Activated T-helper 1 cell treated with anti-CD3 and anti-CD28 coated beads, Interleukin-12 subunit alpha, Interleukin-12 subunit beta, Interleukin-2, Interleukin-4 antibody, amounts not matched to agents 30 ng/mL and 10 ng/mL and 1 ng/mL, durations not matched to agents 14 hours and 24 hours and 36 hours (primary cell): ENCODE measurements at places on chromosomes 4 and X.

DNA sequence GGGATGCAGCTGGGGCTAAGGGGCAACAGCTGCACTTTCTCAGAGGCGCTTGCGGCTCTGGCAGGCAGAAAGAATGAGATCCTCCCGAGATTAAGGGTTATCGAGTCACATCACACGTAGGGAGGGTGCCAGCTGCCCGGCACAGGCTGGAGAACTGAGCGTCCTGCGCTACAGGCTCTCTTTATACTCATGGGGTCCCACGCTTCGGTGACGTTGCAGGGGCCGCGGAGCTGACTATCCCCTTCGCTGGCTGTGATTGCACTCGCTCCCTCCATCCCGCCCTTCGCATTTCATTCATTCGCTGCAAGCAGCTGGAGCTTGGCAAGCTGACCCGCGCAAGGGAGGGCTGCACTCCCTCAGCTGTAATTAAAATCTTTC lies at the start of gene TACR3:
Gene TACR3, minus strand, starts transcription at position 156 of the 378 bp plus-strand sequence. CDS start 310 bp downstream, outside the sequence.
- DNase-seq = no peak

DNA sequence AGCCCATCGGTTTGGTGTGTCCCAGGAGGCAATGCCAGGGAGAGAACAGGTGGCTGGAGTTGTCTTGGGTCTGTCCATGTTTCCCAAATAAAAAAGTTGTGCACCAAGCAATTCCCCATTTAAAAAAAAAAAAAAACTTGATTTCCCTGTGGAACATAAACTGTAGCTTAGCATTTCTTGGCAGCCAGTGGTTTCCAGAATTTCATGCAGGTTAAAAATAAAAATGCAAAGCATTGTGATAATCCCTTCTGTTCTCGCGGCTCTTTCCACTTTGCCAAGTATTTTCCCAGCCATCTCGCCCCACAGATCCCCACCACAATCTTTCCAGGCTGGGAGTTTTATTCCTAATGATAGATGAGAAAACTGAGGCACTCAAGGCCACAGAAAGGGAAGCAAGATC lies 51.4 kb upstream of the MSX1 start:
- no peak for DNase-seq

DNA sequence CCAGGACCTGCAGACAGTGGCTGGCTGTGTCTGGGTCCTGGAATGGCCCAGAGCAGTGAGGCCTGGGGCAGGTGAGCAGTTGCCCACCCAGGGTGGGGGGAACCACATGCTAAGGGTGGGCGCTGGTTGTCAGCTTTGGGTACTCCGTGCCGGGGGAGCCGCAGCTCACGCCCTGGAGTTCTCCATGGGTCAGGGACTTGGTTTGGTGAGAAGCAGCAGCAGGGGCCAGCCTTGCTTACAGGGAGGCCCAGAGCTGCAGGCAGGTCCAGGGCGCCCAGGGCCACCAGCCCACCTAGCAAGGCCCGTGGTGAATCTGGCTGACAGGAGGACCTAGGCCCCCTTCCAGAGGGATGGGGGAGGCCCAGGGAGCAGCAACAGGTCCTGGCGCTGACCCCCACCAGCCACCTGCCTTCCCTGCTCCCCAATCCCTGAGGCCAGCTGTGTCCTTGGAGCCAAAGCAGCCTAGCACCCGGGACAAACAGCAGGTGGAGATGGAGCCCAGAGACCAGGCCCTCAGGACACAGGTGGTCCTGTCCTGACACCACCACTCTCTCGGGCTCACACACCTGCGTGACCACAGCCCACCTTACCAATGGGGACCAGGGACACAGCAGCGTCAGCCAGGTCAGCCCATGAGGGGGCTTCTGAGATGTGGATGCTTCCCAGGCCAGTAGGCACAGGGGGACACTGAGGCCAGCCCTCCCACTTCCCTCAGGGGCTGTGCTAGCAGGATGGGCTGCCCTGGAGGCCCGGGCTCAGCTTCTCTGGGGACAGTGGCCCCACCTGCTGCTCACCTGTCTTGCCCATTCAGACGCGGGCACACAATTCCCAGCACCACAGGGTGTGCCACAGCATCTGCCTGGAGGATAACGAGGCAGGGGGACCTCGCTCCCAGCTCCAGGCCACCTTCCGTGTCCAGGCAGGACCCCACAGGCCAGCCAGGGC lies 3.5 kb downstream of the MXD4 start:
- DNase-seq = no peak

DNA sequence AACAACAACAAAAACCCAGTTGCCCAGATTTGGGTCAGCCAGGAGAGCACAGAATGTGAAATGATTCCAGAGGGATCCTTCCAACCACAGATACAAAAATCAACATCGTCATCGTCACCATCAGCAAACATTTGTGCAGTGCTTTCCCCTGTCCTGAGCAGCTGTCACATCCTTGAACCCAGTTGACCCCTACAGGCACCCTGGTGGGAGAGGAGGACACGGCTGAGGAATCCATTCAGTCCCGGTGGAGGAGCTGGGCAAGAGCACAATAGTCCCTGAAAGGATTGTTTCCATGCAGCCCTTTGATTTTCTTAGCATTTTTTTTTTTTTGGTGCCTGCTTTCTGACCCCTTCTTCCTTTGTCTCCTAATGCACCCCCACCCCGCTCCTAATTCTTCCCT lies 37.1 kb upstream of the STX18 start:
- no peak for DNase-seq

- no peak for DNase-seq
Observed at GRCh38 chr4:105126311-105127169, 20.1 kb upstream of the TET2 start.

DNA sequence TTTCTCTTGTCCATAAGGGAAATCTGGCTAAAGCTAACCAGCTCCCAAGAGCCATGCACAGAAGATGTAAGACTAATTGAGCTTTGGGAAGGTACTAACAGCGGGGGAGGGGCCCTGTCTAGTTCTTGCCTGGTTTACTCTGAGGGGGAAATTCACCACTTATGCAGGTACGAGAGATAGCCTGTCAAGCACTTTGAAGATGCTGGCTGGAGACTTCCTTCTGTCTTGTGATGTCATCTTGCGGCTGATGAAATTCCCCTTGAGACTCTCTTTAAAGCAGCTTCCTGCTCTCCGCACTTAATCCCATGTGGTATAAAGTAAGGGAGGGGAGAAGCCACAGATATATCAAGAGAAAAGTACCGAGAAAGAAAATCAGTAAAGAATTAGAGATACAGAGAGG lies 345.3 kb downstream of the MAPK10 start:
- DNase-seq = no peak

DNA sequence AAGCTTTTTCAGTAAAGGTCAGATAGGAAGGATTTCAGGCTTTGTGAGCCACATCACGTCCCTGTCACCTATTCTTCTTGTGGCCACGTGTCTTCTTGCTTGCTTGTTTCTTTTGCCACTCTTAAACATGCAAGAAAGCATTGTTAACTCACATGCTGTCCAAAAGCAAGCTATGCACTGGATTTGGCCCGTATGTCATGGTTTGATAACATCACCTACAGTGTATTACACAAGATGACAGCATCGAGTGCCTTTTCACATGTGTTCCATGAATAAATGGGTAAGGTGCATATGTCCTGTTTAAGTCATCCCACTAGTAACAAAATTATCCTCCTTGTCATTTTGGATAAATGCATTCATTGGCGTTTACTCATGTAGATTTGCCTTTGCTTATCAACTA lies 468.0 kb upstream of the FAT1 start:
- DNase-seq = no peak

DNA sequence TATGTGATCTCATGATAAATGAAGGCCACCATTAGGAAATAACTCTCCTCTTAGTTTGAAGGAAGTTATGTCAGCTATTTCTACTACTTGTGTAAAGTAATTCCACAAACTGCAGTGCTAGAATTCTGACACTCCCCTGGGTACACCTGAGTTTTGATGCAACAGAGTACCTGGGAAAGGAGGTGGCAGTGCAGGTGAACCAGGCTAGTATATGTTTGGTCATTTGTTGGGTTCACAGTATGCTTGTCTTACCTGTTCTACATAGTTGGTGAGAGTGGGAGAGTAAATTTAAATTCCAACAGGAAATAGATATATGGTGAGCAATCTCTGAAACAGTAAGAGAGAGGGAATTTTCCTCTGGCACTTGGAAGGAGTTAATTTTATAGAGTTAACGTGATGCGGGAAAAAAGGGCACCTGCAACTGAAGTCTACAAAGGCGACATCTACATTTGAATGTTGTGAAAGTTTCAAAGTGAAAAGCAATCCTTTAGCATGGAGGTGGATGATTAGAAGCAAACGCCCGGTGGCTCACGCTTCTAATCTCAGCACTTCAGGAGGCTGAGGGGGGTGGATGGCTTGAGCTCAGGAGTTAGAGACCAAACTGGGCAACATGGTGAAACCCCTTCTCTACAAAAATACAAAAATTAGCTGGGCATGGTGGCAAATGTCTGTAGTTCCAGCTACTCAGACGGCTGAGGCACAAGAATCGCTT lies 8.3 kb upstream of the SLC10A6 start:
- no peak for DNase-seq

DNA sequence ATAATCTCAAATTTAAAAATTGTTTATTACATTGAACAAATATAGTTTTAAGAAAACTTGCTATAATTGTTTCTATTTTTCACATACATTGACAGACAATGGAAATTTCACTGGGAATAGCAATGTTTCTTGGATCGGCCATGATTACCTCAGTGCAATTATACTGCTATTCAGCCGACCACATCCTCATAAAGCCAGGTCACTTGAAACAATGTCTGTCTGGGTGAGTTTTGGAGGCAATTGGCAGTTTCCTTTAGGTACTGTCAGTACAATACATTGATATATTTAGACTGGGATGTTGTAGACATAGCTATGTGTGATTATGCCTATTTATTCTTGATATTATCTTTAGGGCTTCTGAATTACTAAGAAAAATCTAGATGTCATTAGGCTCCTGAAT lies 89.5 kb upstream of the VEGFC start:
- no peak for DNase-seq

- DNase-seq = no peak
Observed at GRCh38 chrX:45768666-45769236, 568.1 kb upstream of the DIPK2B start.

GRCh38 chr4:6192245-6192644 lies 8.1 kb downstream of the JAKMIP1 start:
- no peak for DNase-seq

DNA sequence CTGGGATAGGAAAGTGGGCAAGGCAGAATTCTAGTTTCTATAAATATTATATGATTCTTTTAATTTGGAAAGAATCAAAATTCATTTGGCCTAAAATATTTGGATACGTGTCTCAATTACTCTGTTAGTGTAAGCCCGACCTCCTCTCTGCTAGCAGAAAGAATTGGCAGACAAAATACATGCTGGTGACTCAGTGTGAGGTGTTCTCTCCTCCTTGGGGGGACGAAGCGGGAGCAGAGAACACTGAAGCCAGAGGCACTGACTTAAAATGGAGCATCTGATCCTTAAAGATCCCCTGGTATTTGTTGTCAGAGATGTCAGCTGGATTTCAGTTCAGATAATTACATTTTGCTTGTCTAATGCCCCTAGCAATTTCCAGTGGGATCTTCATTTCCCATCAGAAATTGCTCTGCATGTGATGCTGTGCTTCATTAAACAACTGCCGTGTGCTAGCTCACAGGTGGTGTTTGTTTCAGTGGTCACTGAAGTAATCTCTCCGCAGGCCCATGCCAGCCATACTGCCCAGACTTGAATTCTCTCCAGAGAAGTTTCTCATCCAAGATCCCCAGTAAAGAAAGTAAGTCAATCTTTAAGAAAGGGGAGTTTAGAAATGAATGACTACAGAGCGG lies 188.7 kb upstream of the TLL1 start:
- no peak for DNase-seq

DNA sequence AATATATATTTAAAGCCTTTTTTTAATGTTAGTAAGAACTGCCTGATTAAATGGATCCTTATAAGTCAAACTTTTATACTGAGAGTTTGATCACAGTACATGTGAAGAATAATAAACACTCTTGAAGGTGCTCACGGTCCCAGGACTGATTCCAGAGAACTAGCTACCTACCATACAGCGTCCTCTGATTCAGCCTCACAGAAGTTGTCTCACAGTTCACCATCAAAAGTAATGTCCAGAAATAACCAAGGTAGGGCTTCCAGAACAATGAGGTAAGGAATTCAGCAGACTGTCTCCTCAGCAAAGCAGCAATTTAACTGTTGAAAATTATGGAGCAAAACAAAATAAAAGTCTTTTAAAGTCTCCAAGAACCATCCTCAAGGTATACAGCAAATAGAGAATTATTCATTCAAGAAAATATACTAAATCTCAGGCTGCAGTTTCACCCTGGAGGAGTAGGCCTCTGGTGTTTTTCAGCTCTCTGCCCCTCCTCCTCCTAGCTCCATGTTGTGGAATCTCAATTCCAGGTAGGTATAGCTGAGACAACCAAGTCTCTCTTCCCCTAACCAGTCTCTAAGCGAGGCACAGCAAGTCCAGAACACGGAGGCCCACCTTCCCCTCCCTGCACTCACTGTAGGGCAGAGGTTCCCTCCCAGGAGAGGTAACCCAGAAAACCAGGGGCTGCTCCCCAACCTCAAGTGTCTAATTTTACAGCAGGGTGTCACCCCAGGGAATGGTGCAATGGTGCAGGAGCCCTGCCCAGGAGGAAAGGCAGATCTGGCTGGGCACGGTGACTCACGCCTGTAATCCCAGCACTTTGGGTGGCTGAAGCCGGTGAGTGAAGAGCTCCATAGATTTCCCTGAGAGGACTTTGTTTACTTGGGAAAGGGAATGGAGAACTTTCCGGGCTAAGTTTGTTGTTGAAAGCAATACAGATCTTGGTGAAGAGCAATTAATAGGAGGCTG lies 28.6 kb downstream of the FAM241A start:
- no peak for DNase-seq

- DNase-seq = no peak
Observed at GRCh38 chrX:96683997-96684338, 674 bp upstream of the DIAPH2 start.

DNA sequence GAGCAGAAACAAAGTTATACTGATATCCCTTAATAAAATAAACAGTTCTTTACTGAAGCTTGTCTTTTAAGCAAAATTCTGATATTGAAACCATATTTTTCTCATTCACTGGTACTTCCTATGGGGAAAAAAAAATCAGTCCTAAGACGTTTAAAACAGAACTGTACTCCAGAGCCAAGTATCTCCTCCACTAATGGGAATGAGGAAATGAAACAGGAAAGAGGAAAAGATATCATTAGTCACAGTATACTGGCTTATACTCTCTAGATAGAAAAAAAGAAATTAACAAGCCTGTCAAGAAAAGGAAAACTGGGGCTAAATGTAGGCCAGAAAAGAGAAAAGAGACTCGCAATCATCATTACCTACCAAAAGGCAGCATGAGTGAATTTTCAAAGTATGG lies 252.7 kb downstream of the CENPC start:
- no peak for DNase-seq

GRCh38 chrX:110168585-110168984 lies 149.3 kb downstream of the AMMECR1 start:
- DNase-seq = no peak

GRCh38 chrX:54633641-54634040 lies 103.6 kb downstream of the GNL3L start:
- no peak for DNase-seq
